Head of caudate nucleus (tissue), 42 donors: ENCODE measurements at places on chromosomes 12 and 14.

DNA sequence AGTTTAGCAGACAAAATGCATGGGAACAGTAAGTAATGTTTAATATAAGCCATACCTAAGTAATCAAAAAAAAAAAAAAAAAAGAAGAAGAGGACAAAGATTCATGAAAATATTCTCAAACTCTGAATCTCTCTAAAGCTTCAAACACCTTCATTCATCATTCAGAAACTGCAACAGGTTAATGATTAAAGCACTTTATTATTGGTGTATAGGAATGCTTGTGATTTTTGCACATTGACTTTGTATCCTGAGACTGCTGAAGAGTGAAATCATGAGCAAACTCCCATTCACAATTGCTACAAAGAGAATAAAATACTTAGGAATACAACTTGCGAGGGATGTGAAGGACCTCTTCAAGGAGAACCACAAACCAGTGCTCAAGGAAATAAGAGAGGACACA lies 278.4 kb upstream of the DCN start:
- no peak for DNase-seq

GRCh38 chr14:75299059-75299458 lies 20.4 kb downstream of the FOS start:
- no peak for DNase-seq

GRCh38 chr14:22566845-22567244 lies 22.2 kb downstream of the DAD1 start:
- no peak for DNase-seq

DNA sequence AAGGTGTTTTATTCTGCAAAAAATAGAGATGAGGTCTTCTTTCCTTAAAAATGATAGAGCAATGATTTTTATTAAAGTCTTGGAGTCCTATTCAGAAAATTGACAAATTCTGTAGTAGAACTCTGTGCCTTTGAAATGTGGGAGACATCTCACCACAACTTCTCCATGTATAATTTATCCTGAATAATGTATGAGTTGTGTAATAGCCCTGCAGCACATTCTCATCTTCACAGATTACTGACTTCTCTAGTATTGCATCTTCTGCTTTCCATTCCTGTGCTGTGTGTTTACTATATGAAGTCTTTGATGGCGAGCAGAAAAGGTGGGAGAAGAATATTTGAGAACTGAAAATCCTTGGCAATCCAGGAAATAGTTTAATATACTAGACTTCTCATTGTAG lies 255.6 kb downstream of the TTC6 start:
- no peak for DNase-seq

DNA sequence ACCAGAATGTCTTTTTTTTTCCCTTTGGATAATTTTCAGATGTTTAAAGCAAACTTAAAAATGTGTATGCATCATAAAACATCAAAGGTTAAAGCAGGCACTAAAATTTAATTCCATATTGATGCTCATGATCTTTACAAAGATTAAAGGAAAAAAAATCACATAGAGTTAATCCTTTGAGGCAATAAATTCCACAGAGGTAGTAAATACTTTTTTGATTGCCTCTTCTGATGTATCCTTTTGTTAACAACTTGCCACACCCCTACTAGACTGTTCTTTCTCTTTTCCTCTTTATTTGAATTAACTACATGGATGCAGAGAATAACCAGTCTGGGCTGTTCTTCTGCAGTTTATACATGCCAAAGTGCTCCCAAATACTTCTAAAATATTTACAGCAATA lies 45.2 kb upstream of the KCNJ8 start:
- no peak for DNase-seq

DNA sequence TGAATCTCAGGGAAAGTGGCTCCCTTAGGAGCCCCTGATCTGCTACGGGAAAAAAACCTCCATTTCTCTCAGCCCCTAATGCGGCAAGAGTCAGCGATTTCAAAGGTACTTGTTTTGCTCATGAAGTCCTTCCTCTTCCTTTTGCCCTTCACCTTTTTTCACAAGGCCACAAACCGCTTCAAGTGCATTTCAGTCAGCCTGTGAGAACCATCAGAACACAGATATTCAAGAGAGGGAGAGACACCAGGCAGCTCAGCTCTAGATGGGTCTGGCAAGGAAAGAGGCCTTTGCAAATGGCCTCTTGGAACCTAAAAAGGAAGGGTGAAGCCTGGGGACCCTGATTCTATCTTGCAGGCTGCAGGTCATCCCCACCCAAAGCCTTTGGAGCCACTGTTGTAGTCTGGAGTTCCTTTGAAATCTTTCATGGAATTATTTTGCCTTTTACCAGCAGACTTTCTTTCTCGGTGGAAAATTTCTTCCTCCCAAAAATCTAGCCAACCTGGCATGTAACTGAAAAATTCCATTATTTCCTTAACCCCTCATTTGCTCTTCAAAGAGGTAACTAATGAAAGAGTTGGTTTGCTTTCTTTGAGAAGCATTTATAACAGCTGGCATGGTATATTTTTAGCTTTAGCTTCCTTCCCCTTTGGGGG lies 145.0 kb downstream of the SAMD4A start:
- DNase-seq: no peak

DNA sequence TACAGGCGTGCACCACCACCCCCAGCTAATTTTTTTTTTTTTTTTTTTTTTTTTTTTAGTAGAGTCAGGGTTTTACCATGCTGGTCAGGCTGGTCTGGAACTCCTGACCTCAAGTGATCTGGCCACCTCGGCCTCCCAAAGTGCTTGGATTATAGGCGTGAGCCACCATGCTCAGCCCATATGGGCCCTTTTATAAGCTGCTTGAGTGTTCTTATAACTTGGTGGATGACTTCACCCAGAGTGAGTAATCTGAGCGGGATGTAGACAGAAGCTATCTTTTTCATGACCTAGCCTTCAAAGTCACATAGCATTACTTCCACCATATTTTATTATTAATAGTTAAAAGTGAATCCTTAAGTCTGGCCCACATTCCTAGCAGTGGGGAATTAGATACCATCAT lies 16.4 kb downstream of the BBOF1 start:
- DNase-seq: no peak

GRCh38 chr12:124379938-124380754 lies 85.3 kb downstream of the RFLNA start:
- no peak for DNase-seq
